Left renal pelvis (tissue), 4 donors: ENCODE measurements at places on chromosomes 7 and 10. TPM values are rescaled to one million over a fixed set of nuclear protein-coding genes. Genes with fewer than 3 reads are reported as not detected.

Gene EVX1
- 0.07 TPM for polyA plus RNA-seq

DNA sequence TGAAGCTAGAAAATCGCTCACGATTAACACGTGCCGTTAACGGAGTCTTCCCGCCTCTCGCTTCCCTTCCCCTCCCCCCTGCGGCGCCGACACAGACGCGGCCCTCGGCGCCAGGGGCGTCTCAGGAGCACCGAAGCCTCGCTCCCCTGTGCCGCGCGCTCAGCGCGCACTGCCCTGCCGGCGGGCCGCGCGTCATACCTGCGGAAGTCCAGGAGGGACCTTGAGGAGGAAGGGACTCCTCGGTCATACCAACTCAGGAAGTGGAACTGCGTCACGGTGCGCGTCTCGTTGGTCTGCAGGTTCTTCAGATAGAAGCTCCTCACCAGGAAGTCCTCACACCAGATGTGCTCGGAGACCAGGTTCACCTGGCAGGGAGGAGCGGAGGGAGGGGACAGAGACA is 239.6 kb downstream of the DNAJB6 start:
- DNase-seq: no peak

- DNase-seq: no peak
These were observed 48.7 kb downstream of the SEMA3A start for GRCh38 chr7:84145892-84146291.

Gene MKI67
- polyA plus RNA-seq: 51.6 TPM

- no peak for DNase-seq
These were observed 56.1 kb downstream of the HACD1 start for GRCh38 chr10:17561111-17561510.

DNA sequence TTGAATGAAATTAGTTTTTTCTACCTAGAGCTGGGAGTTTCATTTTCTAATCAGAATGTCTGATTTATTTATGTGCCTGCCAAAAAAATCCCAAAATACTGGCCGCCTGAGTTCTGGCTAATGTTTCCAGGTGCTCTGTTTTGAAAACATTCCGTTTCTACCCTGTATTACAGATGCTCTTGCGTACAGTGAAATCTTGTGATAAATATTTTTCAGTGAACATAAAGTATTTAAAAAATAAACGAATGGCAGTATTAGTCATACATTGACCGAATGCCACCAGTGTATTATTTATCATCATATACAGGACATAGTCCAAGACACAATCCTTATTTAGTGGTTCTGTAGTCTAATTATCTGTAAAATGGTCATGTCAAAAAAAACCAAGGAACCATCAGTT is 102.8 kb downstream of the KAT6B start:
- DNase-seq: no peak

DNA sequence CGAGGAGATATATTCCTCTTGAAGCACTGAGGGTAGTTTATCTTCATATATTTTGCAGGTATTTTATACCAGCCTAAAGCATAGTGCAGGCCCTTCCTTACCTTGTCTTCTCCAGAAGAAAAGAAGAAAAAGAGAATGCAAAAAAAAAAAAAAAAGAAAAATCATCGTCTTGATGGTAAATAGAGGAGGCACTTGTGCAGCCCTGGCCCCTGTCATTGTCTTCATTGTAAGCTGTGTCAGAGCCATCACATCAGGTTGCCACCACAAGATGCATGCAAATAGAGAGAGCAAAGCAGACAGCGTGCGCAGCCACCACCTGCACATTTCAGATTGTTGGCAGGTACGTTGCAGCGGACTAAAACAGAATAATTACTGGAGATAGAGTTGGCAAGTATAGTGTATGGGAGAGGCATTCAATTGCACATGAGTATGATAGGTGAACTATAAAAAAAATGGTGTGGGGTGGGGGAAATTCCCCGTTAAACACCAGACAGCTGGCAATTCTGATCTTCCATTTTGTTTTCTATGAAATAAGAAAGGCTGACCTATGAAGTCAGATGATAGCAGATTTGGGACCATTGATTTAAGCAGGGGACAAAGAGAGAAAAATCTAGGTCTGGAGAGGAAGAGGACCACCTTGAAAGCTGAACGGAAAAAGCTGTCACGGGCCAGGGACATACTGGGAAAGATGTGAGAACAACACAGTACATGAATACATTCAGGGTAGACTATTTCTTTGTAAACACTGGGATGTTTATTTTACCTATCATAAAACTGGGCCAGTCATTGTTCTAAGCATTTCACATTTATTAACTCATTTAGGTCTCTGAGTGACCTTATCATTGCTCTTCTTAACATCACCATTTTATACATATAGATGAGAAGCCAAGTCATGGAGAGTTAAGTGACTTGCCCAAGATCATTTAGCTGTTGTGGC is 306.3 kb upstream of the SP8 start:
- no peak for DNase-seq

Gene C10orf62
- polyA plus RNA-seq: not detected

Gene IFIT1
- 16.0 TPM for polyA plus RNA-seq

Gene ANLN
- 38.0 TPM for polyA plus RNA-seq

DNA sequence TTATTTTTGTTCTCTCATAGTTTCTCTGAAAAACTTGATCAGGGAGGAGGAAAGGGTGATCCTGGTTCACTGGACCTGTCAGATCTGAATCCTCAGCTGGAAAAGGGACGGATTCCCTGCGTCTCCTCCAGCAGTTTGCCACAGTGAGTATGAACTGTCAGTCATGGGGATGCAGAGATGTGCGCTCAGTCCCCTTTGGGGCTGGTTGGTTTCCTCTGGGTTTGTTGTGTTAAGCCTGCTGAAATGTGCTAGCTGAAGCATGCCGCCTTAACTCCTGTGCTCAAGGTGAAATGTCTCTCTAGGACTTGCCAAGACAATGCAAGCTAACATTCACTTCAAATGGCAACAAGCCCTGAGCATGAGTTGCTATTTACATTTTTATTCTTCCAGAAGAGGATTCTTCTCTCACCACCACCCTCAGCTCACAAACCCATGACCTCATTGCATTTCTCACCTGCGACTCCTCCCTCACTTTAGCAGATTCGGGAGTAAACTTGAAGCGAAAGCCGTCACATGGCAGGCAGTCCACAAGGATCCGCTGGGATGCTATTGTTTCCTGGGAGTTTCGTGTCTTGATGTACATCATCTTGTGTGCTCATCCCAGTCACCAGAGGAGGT is 192.9 kb upstream of the FZD8 start:
- no peak for DNase-seq

DNA sequence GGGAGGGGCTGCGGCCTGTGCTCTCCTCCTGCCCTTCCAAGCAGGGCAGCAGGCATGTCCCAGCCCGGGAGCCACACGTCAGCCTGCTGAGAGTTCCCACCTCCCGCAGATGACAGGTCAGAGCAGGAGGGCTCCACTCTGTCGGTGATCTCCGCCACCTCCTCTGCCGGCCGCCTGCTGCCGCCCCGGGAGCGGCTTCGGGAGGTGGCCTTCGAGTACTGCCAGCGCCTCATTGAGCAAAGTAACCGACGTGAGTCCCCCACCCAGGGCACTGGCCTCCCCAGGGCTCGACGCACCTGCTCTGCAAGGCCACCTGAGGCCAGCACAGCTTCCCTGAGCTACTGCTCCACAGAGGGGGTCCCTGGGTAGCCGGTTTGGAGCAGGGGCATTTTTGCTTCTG is 9.4 kb downstream of the AP5Z1 start:
- DNase-seq: no peak

DNA sequence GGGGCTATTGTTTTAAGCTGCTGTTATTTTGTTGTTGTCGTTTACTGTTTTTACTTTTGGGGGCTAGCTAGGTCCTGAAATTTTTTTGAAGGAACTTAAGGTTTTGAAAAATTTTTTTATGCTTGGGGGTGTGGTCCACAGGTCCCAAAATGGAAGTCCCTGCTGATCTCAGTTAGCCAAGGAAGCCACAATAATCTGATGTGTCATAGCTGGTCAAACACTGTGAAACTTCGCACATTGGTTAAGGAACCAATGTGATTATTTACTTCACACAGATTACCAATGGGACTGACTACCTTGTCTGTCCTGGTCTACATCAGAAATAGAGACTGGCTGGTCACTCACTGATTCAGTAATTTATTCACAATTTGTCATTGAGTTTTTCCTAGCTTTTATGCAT is 29.5 kb upstream of the HYCC1 start:
- no peak for DNase-seq

- no peak for DNase-seq
These were observed 101.9 kb upstream of the PIP4K2A start for GRCh38 chr10:22816298-22816653.

Gene VKORC1L1
- polyA plus RNA-seq: 32.4 TPM

Gene KCNIP2
- polyA plus RNA-seq: 6.5 TPM

Gene OR2A42
- polyA plus RNA-seq: 2.0 TPM

DNA sequence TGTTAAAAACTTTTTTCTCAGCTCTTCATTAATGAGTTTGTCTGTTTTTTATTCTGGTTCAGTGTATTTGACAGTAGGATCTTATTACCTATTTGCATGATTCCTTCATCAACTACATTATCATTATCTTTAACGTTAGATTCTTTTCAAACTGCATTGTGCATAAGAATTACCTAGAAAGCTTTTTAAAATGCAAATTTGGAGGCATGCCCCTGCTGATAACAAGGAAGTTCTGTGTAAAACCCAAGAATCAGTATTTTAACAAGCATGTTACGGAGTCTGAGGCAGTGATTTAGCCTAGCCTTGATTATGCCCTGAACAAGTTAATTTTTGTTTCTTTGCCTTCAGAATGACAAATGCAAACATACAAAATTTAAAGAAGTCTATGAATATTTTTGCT is 14.2 kb downstream of the AHR start:
- DNase-seq: no peak

- no peak for DNase-seq
These were observed 31.3 kb upstream of the GJD4 start for GRCh38 chr10:35573796-35574195.

Gene GPRIN2
- polyA plus RNA-seq: 2.7 TPM

DNA sequence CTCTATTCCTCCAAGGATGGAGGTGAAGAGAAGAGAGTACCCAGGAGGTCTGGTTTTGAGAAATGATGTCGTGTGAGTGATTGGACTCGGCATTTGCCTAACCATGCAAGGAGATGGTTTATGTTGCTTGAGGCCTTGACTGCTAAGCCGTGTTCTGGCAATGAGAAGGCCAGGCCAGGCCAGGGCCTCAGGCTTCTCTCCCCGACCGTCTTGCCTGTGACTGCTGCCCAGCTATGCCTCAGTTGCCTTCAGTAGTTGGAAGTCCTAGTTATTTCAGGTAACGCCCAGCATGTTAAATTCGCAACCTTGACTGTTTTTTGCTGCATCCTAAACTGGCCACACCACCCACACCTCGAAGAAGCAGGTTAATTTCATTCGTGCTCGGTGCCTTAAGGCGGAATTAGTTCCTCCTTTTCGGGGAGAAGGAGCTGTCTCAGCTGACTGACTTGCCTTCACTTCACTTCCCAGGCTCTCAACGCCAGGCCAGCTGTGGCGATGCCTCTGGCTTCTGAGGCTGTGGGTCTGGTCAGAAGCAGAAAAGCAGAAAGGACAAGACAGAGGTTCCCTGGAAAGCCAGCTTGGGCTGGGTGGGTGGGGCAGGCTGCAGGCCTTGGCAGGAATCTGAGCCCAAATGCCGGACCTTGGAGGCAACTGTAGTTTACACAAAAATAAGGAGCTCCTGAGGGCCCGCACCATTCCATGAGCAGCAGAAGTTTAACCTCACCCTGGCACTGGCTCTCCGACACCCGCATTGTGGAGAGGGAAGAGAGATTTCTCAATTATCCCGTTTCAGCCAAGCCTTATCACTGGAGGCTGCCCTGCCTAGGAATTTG is 61.9 kb upstream of the SAMD8 start:
- no peak for DNase-seq

DNA sequence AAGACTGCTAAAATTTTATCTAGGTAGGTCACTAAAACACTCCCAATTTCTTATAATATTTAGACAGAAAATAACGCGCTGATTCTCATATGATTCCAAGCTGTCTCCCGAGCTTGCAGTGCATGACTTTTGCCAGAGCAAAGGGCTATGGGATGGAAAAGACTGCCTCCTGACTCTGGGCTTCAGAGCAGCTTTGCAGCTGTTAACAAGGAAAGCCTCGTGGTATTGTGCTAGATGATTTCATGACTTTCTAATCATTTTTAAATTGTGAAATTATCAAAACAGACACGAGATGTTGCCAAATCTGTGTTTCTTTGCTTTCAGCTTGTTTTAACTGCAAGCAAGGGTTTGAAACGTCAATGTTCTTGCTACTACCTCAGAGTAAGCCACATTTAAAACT is 238.3 kb downstream of the AGMO start:
- DNase-seq: no peak

GRCh38 chr7:132276976-132277725 is 299.1 kb downstream of the PLXNA4 start:
- no peak for DNase-seq

DNA sequence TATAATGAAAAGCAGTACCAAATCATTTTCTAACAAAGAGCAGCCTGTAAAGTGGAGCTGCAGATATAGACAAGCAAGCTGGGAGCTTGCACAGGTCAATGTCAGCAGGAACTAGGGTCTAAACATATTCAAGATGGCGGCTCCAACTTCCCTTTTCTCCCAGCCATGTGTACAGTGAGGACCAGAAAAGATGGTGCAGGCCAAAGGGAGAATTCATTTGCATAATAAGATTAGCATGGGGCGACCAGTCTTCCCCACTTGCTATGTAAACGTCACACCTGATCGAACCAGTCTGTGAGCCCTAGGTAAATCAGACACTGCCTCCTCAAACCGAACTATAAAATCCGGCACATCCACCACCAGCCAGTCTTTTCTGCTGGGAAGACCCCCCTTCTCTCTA is 4.4 kb upstream of the RAPGEF5 start:
- no peak for DNase-seq

- no peak for DNase-seq
These were observed 71.8 kb upstream of the RPA3 start for GRCh38 chr7:7790041-7790741.

DNA sequence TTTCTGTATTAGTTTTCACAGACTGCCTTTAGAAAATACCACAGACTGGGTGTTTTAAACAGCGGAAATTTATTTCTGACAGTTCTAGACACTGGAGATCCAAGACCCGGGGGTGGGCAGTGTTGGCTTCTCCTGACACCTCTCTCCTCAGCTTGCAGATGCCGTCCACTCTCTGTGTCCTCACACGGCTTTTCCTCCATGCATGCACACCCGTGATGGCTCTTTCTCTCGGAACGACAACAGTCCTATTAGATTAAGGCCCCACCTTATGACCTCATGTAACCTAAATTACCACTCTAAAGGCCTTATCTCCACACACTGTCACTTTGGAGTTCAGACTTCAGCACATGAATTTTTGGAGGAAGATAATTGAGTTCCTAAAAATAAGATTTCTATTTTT is 142.9 kb upstream of the VWC2 start:
- DNase-seq: no peak
